ENCODE measurements at places on chromosomes 12 and 14.

DNA sequence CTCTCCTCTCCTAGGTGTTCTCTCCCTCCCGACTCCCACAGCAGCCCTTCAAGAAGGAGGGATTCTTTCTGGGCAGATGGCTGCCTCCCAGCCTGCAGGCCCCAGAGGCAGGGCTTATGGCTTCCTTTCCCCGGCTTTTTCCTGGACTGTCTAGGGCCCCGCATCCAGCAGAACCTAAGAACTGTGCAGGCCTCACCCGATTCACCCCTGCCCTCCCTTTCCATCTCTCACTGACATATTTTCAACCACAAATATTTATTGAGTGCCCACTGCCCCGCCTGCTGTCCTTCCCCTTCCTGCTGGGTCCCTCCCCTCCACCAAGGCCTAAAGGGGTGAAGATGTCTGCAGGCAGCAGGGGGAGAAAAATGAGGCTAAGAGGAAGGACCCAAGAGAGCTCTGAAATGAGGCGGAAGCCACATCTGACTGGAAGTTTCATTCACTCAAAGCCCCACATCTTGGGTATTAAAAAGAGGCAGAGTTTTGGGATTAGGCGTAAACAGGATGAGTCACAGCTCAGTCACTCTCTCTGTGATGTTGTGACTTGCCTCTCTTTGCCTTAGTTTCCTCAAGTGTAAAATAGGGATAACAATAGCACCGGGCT is 2.9 kb downstream of the SCNN1A start:
- no peak for DNase-seq

DNA sequence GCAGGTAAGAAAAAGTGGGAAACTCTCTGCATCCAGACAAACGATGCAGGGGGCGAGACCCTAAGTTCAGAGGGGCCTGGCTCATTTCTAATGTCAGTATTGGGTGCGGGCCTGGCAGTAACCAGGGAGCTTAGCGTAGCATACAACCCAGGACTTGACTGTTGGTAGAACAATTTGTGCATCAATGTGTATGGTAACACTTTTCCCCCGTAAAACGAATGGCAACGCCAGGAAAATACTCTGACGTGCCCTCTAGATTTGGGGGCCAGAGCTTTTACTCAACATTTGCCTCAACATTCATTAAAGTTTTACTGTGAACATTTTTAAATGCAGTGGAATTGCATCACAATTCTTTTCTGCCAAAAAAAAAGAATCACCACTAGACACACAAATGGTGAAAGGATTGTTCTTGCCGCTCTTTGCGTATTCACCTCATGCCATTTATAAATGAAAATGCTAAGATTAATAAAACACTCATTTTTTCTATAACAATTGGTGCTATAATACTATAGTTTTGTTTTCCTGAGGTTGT is 867 bp downstream of the RHOJ start:
- no peak for DNase-seq

DNA sequence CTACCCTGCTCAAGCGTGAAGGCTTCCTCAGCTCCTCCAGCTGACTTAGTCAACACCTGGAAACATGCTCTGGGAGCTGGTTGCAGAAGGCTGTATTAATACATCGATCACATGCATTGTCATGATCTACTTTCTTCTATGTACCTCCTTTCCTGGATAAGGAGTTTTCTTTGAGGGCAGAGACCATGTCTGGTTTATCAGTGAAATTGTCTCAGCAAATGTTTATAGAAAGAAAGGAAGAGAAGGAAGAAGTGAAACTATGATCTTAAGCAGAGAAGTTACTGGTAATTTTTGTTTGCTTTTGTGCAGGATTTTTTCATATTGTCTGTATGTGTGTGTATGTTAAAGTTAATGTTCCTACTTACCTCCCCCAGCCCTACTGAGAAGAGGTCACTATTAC is 4.5 kb downstream of the DYRK4 start:
- no peak for DNase-seq

DNA sequence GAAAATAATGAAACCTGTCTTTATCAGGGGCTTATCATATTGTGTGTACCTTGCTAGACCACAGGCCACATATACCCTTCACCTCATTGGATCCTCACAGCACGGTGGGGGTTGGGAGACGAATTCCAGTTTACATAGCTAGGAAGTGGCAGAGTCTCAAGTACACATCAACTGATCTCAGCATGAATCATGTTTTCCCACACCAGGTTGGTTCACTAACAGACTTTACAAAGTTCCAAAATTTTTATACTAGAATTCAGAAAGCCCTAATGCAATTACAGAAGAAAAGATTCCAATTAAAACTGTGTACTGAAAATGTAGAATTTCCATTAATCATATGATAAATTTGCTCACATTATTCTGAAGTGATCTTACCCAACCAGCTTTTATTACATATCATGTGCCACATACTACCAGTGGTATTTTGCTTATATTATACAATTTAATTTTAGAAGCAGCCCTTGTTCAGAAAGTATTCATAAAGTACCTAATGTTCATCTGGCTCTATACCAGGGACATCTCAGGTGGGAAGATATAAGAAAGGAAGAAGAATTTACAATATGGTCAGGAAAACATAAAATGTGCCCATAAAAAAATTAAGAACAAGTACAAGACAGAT is 196.2 kb downstream of the ITPR2 start:
- no peak for DNase-seq

DNA sequence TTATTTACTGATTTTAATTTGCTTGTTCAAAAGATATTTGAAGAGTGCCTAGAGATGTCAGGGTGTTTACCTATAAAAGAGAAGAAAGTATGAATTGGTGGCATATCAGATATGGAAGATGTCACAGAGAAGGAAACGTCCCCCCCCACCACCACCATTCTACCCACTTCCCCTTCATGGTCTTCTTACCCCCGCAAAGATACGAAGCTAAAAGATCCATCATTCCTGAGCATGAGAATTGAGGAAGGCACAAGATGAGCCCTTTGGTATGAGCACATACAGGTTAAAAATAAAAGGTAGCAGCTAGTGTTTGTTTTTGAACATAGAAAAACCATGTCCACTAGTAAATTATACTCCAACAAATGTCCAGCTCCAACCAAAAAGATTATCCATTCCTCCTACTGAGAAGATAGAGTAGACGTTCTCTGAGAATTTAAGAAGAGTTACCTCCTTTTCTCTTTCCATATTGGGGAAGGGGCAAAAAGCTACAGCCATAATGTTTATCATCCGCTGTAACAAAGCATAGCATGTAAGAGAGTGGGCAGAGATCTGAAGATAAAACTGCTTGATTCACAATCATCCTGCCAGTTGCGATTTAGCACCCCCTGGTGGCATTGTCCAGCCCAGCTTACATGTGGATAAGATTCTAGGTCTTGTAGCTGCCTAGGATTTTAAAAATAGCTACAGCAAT is 29.1 kb downstream of the NFYB start:
- DNase-seq, result peak; percentile 60

DNA sequence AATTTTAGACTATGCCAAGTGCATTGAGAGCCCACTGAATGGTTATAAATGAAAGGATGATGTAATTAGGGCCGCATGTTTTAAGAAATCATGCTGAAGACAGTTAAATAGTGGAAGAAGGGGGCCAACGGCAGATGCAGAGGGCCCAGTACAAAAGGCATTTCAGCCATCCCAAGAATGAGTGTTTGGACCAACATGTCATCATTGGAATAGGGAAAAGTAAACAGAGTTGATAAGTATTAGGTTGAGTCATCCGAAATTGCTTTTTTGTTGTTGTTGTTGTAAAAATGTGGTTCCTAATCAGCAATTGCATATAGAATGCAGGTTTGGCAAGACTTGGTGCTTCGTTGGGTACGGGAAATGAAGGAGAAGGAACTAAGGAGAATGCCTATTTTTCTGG is 29.5 kb downstream of the BMP4 start:
- no peak for DNase-seq

All from K562 (cell line).